ENCODE measurements at places on chromosomes 6 and 20. TPM values are rescaled to one million over a fixed set of nuclear protein-coding genes. Genes with fewer than 3 reads are reported as not detected.

Gene LY6G6D
- not detected for total RNA-seq

Gene OR2J3
- total RNA-seq, result not detected

Gene ZSCAN12
- 4.4 TPM for total RNA-seq

Gene PLCG1
- 133 TPM for total RNA-seq

Gene GRIK2
- not detected for total RNA-seq

Gene KIAA1586
- total RNA-seq, result 15.4 TPM

Gene SPINT3
- not detected for total RNA-seq

Gene SYNDIG1
- not detected for total RNA-seq

Gene GABRR1
- not detected for total RNA-seq

Gene RXRB
- 40.9 TPM for total RNA-seq

- H3K4me1 ChIP-seq, result no peaks in the 10 kb centered on the region
- H3K27ac ChIP-seq, result no peak overlapping the region
- H3K27me3 ChIP-seq, result peaks cover 2% of the 10 kb centered on the region
- no peak overlapping the region for H3K4me3 ChIP-seq
- no peak for DNase-seq
- no peaks in the 10 kb centered on the region for H3K36me3 ChIP-seq
Measured at GRCh38 chr20:23115822-23116221, 29.7 kb upstream of the CD93 start.

DNA sequence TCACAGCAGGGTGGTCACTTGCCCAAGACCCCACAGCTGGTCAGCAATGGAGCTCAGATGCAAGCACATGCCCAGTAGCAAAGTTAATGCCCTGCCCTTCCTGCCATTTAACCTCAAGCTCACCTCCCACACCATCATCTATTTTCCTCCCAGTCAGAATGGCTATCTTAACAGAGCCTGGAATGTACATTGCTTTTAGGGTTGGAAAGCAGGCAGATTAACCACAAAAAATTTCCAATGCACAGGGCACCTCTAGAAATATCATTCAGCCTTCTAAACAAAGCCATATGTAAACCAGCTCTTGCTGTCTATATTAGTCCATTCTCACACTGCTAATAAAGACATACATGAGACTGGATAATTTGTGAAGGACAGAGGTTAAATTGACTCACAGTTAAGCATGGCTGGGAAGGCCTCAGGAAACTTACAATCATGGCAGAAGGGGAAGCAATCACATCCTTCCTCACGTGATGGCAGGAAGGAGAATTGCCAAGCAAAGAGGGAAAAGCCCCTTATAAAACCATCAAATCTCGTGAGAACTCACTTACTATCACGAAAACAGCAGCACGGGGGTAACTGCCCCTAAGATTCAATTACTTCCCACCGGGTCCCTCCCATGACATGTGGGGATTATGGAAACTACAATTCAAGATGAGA, 106.9 kb downstream of the FYN start:
- peak overlapping the region; percentile 95 for H3K27ac ChIP-seq
- no peak for DNase-seq
- H3K4me3 ChIP-seq, result peak overlapping the region; percentile 59
- no peaks in the 10 kb centered on the region for H3K27me3 ChIP-seq
- H3K4me1 ChIP-seq, result peaks cover 99% of the 10 kb centered on the region
- H3K36me3 ChIP-seq, result peaks cover 34% of the 10 kb centered on the region

DNA sequence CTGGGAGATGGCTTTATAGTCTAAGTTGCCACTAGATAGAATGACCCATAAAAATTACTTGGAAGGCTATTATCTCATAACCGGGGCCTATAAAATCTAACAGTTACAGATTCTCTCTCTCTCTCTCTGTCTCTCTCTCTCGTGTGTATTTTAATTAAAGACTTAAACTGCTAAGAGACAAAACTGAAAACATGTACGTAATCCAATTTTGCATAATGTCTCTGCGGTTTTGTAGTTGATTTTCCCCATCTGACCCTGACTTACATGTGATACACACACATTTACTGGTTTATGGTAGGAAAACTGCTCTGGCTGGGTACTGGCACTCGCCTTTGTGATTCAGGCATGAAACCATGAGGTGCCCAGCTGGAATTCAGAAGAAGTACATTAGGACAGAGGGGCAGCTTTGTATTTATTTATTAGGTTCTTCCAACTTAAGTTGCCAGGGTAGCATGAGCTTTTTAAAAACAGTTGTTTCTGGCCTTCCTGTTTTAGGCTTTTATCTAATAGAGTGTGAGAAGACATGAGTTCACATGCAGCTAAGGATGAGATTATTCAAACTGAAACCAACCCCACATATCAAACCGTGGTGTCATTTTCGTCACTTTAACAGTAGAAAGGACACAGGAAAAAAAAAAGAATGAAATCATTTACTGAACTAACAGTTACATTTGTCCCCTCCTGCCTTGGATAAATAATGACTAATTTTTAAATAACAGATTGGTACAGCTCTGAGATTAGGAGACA, 182.5 kb downstream of the GMPR start:
- peak; percentile 74 for DNase-seq
- peak overlapping the region; percentile 96 for H3K27ac ChIP-seq
- H3K4me1 ChIP-seq, result peaks cover 69% of the 10 kb centered on the region
- peak overlapping the region; percentile 62 for H3K4me3 ChIP-seq

DNA sequence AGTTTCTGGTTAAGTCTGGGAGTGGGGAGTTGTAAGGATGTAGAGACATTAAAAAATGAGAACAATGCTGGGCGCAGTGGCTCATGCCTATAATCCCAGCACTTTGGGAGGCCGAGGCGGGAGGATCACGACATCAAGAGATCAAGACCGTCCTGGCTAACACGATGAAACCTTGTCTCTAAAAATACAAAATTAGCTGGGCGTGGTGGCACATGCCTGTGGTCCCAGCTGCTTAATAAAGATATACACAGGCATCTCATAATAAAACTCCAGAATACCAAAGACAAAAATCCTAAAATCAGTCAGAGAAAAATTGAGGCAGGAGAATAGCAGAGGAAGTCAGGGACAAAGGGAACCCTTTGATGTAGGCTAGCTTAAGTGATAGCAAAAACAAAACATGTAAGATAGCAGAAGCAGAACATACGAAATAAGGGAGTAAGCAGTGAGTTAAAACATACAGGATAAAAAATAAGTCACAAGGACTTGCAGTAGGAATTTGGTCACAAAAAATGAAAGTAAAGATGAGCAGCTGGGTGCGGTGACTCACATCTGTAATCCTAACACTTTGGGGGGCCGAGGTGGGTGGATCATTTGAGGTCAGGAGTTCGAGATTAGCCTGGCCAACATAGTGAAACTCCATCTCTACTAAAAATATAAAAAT, 23.6 kb downstream of the DDX43 start:
- no peak overlapping the region for H3K27ac ChIP-seq
- no peaks in the 10 kb centered on the region for H3K27me3 ChIP-seq
- H3K36me3 ChIP-seq, result peaks cover 29% of the 10 kb centered on the region
- H3K4me3 ChIP-seq, result no peak overlapping the region
- no peak for DNase-seq

- no peak for DNase-seq
- H3K27me3 ChIP-seq, result no peaks in the 10 kb centered on the region
- no peaks in the 10 kb centered on the region for H3K36me3 ChIP-seq
- H3K4me1 ChIP-seq, result no peaks in the 10 kb centered on the region
- no peak overlapping the region for H3K4me3 ChIP-seq
Measured at GRCh38 chr6:86456821-86457220, 480.5 kb upstream of the HTR1E start.

GRCh38 chr20:36311141-36311853, 5.2 kb downstream of the DLGAP4 start:
- peaks cover 25% of the 10 kb centered on the region for H3K27me3 ChIP-seq
- H3K36me3 ChIP-seq, result no peaks in the 10 kb centered on the region
- no peak for DNase-seq
- H3K4me3 ChIP-seq, result no peak overlapping the region
- H3K4me1 ChIP-seq, result no peaks in the 10 kb centered on the region

DNA sequence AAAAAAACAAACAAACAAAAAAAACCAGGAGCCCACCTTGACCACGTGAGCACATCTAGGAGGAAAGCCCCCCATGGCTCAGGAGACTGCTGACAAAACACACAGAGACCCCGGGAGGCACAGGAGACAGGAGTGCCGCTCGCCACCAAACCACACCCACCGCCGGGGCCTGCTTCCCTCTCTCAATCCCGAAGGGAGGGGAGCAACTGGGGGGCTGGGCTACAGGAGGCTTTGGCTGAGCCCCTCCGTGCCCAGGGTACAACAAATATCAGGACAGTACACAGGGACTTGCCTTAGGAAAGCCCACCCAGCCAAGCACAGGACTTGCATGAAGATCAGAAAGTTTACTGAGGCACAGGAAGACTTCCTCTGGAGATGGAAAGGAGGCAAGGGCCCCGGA, 102.5 kb downstream of the TAF4 start:
- no peak overlapping the region for H3K4me3 ChIP-seq
- DNase-seq, result peak; percentile 5
- no peaks in the 10 kb centered on the region for H3K4me1 ChIP-seq
- peaks cover 24% of the 10 kb centered on the region for H3K27me3 ChIP-seq

- DNase-seq, result peak; percentile 43
- peaks cover 4% of the 10 kb centered on the region for H3K4me1 ChIP-seq
- peak overlapping the region; percentile 30 for H3K4me3 ChIP-seq
- peaks cover 9% of the 10 kb centered on the region for H3K27me3 ChIP-seq
Measured at GRCh38 chr6:17580518-17581048, 19.5 kb upstream of the FAM8A1 start.

DNA sequence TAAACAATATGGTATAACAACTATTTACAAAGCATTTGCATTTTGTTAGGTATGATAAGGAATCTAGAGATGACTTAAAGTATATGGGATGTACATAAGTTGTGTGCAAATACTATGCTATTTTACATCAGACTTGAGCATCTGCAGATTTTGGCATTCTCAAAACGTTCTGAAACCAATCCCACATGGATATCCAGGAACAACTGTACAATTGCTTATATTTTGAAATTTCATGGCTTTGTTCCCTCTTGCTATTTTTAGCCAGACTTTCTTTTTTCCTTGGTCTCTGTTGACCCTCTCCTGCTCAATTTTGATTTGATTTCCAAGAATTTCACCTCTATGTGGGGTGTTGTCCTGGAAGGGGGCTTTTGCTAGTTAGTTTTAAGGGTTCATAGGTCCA, 32.9 kb upstream of the UST start:
- H3K4me3 ChIP-seq, result no peak overlapping the region
- peaks cover 12% of the 10 kb centered on the region for H3K4me1 ChIP-seq
- DNase-seq, result no peak

DNA sequence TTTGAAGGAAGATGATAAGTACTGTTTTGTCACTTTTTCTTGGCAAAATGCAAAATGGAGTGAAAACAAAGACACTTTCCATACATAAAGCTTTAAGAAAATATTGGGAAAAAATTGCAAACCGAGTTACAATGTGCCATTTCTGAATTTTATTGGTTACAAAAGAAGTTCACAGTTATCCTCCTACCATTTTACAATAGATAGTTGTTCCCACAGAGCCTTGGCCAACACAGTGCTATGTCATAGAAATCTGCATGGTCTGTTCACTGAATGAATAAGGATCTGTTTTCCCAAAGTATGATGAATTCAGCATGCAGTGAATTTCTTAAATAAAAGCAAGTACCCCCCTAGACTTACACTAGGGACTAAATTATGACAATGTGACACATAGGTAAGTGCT, 268.2 kb upstream of the POU3F2 start:
- H3K4me1 ChIP-seq, result no peaks in the 10 kb centered on the region
- no peak overlapping the region for H3K4me3 ChIP-seq

GRCh38 chr6:89895276-89895874, 1.1 kb downstream of the GJA10 start:
- no peaks in the 10 kb centered on the region for H3K4me1 ChIP-seq
- DNase-seq, result no peak
- no peaks in the 10 kb centered on the region for H3K36me3 ChIP-seq
- H3K4me3 ChIP-seq, result no peak overlapping the region
- no peak overlapping the region for H3K27ac ChIP-seq

- peaks cover 16% of the 10 kb centered on the region for H3K36me3 ChIP-seq
- peak overlapping the region; percentile 44 for H3K27ac ChIP-seq
- peak; percentile 30 for DNase-seq
- no peaks in the 10 kb centered on the region for H3K27me3 ChIP-seq
- no peak overlapping the region for H3K4me3 ChIP-seq
- peaks cover 33% of the 10 kb centered on the region for H3K4me1 ChIP-seq
Measured at GRCh38 chr6:3273707-3274521, 15.2 kb downstream of the PSMG4 start.

DNA sequence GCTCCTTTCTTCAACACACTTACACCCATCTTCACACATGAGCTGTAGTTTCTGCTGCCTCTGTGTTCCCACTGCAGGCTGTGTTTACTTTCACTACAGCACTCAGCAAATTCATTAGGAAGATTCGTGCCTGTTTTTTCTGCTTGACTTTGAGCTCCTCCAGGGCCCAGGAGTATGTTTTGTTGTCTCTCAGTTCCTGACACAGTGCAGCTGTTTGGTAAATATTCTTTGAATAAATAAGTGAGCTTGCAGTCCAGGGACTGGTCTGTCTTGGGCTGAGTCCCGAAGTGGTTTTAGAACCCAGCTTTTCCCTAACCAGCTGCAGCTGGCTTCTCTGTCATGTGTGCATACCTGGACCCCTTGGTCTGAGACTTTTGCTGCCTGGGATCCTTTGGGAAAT, 46.6 kb upstream of the CCN6 start:
- peaks cover 25% of the 10 kb centered on the region for H3K4me1 ChIP-seq
- no peaks in the 10 kb centered on the region for H3K36me3 ChIP-seq
- no peak for DNase-seq
- no peak overlapping the region for H3K27ac ChIP-seq

GRCh38 chr6:137487869-137488149, 6.4 kb downstream of the OLIG3 start:
- no peak overlapping the region for H3K27ac ChIP-seq
- H3K27me3 ChIP-seq, result peaks cover 71% of the 10 kb centered on the region
- H3K4me1 ChIP-seq, result peaks cover 36% of the 10 kb centered on the region

GRCh38 chr20:15899967-15900366, 673.3 kb downstream of the KIF16B start:
- no peak overlapping the region for H3K4me3 ChIP-seq
- no peaks in the 10 kb centered on the region for H3K27me3 ChIP-seq
- H3K27ac ChIP-seq, result no peak overlapping the region
- H3K36me3 ChIP-seq, result no peaks in the 10 kb centered on the region
- H3K4me1 ChIP-seq, result peaks cover 11% of the 10 kb centered on the region
- no peak for DNase-seq

DNA sequence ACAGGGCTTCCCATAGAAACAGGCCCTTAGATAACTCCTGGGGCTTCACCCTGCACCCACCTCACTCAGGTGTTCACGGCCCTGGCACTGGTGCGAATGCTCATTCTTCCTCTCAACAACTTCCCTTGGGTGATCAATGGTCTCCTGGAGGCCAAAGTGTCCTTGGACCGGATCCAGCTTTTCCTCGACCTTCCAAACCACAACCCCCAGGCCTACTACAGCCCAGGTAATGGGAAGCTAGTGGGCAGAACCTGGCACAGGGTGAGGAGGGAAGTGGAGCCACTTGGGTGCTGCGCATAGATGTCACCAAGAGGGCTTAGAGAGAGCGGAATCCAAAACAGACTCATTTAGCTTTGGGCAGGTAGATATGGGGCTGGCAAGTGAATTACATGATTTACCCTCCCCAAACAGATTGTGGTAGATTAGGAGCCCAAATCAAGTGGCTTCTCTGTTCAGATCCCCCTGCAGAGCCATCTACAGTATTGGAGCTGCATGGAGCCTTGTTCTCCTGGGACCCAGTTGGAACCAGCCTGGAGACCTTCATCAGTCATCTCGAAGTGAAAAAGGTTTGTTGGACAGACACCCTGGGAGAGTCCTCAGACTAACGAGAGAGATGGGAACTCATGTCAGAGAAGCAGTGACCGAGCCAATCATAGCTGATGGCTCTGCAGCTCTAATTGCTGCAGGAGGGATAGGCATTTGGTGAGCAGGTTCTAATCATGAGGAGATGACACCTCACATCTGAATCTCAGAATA, 8.5 kb downstream of the ABCC10 start:
- no peak overlapping the region for H3K4me3 ChIP-seq
- no peak overlapping the region for H3K27ac ChIP-seq
- H3K27me3 ChIP-seq, result no peaks in the 10 kb centered on the region

All from activated CD4-positive, alpha-beta memory T cell treated with anti-CD3 and anti-CD28 coated beads for 36 hours (primary cell).